ENCODE measurements at places on chromosomes 7 and 10.

GRCh38 chr10:11823122-11823988 is at the start of gene PROSER2:
TSS of gene PROSER2 (plus strand) at chr10:11823356. CDS start at chr10:11852078, 28,722 bp downstream.
- DNase-seq: no peak

DNA sequence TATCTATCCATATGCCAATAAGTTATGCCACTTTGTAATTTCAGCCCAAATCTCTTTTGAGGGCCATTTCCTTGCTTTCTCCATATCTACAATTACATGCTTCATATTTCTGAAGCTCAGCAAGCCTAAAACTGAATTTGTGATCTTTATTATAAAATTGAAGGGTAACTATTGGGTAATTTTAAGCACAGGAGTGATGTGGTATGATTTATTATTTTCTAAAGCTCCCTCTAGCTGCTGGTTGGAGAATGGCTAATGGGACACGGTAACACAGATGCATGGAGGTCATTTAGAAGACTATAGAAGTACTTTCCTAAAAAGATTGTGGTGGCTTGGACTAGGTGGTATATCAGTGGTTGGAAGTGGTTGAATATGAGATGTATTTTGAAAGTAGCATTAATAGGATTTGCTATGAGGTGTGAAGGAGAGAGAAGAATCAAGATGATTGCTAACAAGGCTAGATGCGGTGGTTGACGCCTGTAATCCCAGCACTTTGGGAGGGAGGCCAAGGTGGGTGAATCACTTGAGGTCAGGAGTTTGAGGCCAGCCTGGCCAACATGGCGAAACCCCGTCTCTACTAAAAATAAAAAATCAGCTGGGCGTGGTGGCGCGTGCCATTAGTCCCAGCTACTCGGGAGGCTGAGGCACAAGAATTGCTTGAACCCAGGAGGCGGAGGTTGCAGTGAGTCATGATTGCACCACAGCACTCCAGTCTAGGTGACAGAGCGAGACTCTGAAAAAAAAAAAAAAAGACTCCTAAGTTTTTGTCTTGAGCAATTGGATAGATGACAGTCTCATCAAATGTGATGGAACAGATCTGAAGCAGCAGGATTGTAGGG is 13.9 kb downstream of the KLHDC10 start:
- peak; percentile 10 for DNase-seq

DNA sequence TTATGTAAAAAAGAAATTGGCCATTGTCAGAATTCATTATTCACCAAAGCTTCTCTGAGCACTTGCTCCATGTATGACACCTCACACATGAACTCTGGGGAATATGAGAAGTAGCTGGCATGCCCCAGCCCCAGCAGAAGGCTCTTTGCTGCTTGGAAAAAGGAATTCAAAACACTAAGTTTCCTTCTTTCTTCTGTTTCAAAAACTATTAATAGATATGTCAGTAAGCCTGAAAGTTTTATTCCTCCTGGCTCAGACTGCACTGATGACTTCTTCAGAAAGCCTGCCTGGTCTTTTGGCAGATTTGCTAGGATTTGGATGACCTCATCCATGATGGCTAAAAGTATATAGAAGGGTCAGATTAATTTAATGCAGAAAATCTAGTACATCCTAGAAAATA is 511.0 kb downstream of the GFRA1 start:
- DNase-seq: no peak

GRCh38 chr10:111560027-111560426 is 483.2 kb downstream of the ADRA2A start:
- no peak for DNase-seq

- no peak for DNase-seq
Observed at GRCh38 chr10:74276416-74276815, 125.4 kb downstream of the ADK start.

- DNase-seq: no peak
Observed at GRCh38 chr10:127979566-127979965, 72.7 kb downstream of the PTPRE start.

DNA sequence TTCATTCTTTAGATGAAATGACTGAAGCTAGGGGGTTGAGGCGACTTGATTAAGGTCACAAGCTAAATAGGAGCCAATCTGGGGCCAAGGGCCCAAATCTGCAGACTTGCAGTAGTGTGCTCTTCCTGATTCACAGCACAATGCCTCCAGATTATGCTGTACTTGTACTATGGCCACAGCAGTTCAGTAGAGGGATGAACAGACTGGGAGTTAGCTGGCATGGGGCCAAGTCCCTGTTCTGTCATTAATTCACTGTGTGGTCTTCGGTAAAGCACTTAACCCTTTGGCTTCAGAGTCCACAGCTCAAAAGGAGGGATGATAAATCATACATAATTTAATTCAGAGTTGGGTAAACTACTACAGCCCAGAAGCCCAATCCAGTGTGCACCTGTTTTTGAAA is 196.8 kb downstream of the XPNPEP1 start:
- DNase-seq: no peak

GRCh38 chr10:104122225-104123107 is 495 bp downstream of the SFR1 start:
- no peak for DNase-seq

DNA sequence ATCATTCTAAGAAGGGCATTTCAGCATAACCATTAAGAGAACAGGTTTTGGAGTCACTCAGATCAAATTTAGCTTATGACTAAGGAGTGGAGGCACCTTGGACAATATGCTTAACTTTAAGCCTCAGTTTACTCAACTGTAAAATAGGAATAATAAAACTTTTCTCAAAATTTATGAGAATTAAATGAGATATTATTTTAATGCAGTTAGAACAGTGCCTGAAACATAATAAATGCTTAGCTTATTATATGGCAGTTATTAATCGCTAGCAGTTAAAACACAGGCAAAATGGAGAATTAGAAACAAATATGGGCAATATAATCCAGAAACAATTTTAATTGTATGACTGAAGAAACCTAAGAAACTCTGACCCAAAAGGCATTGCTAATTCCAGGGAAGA is 2.9 kb upstream of the AUTS2 start:
- DNase-seq: no peak

DNA sequence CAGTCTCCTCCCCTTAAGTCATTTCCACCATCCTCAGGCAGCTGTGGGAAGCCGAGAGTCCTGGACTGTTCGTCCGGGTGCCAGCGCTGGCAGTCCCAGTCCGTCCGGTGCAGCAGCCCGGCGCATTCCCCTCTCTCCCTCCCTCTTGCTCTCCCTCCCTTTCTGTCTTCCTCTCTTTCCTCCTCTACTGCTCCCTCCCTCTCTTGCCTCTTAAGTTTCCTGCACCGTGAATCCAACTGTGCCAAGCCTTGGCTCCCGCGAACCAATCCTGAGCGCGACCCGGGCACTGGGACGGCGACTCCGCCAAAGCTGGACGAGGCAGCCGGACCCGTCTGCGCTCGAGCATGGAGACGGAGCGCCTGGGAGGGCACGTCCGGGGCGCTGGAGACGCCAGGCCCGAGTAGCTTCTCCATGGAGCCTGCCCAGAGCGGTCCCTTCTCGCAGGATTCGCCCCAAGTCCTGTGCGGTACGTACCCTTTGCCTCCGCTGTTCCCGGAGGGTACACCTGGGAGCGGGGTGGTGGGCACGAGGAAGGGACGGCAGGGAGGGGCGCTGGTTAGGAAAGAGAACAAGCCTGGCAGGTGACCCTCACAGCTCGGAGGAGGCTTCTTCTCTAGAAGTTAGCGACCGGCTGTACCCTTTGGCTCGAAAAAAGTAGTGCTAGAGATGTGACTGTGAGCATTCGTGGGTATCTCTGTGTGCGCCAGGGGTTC is 1.0 kb downstream of the NXPH1 start:
- no peak for DNase-seq

DNA sequence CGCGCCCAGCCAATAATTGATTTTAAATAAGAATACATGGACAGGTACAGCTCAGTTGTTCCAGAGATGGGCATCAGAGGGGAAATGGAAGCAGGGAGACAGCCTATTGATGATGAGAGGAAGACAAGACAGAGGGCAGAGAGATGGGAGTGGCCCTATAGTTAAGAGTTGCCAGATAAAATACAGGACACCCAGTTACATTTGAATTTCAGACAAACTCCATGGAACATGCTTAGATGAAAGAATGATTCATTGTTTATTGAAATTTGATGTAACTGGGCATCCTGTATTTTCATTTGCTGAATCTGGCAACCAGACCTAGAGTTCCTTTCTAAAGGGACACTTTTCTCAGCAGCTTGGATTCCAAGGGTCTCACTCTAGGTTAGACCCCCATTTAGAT is 341.1 kb downstream of the FRMD4A start:
- no peak for DNase-seq

DNA sequence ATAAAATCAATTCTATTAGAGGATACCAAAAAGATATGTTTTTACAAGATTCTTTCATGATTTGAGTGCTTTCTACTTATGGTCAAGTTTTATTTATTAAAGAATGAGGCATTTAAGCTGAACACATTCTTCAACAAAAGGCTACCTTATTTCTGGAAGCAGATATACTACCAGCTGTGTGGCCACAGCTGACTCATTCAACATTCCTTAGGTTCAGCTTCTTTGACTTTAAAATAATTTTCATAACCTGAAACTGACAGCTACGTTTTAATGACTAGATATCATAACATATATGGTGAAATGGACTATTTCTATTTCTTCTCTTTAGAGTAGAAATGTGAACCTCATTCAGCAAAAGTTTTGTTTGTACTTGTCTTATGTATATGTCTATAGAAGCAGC is 414.2 kb upstream of the SEMA3C start:
- no peak for DNase-seq

- no peak for DNase-seq
Observed at GRCh38 chr10:110324805-110325280, 20.1 kb upstream of the SMNDC1 start.

DNA sequence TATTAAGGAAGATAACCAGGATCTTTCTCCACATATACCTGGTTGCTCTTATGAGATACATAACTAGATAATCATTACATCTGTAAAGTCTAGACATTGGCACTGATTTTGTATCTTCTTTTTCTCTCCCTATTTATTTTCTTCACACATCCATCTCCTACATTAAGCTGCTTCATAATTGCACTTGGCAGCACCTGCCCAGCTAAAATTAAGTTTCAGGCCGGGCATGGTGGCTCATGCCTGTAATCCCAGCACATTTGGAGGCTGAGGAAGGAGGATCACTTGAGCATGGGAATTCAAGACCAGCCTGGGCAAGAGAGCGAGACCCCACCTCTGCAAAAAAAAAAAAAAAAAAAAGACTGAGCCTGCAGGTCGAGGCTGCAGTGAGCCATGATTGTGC is 22.3 kb upstream of the AKR1B1 start:
- no peak for DNase-seq

GRCh38 chr7:5426226-5426475 is 2.5 kb upstream of the TNRC18 start:
- DNase-seq: no peak

DNA sequence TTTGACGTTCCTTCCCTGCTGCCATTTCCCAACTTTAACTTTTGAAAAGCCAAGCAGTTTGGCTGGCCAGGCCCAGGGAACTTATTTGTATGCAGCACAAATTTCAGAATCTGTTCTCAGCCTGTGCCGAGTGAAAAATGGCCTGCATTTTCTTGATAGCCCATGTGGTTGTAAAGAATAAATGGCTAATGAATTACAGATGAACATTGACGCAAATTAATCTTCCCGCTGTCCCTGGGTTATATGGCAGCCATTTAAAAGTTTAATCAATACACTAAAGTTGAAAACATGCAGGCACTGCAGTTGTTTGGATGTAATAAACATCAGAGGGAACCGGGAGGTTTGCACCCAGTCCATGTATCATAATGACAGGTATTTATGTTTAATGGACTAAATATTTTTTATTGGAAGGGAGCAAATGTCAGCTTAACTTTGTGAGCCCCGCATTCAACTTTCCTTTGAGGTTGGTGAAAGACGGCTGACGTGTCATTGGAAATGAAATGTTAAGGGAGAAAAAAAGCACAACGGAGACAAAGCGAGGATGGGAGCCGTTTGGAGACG is 1092.4 kb downstream of the LRMDA start:
- no peak for DNase-seq

GRCh38 chr10:98478430-98479222 is 31.9 kb upstream of the HPS1 start:
- no peak for DNase-seq

GRCh38 chr7:92737706-92738105 is 98.7 kb downstream of the CDK6 start:
- DNase-seq: no peak

GRCh38 chr7:14875941-14876587 is 26.5 kb downstream of the DGKB start:
- no peak for DNase-seq

DNA sequence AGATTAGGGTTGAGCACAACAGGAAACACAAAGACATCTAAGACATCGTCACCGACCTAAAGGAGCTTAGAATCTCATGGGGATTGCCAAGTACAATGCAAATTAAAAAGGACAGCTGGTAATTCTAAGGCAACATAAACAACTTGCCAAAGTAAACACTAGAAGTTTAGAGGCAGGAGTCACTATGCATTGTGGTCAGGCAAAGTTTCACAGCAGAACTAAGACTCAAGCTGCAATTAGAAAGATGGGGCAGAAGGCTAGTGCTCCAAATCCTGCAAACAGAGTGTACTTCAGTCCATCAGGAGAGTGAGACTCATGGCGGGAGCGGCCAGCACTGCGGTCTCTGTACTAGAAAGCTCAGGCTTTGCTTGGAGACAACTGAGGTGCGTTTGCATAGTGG is 52.7 kb downstream of the HIPK2 start:
- DNase-seq: no peak

- no peak for DNase-seq
Observed at GRCh38 chr10:126101736-126102135, 205.4 kb downstream of the FANK1 start.

GRCh38 chr7:98730326-98730725 is 113.2 kb downstream of the NPTX2 start:
- DNase-seq: no peak

DNA sequence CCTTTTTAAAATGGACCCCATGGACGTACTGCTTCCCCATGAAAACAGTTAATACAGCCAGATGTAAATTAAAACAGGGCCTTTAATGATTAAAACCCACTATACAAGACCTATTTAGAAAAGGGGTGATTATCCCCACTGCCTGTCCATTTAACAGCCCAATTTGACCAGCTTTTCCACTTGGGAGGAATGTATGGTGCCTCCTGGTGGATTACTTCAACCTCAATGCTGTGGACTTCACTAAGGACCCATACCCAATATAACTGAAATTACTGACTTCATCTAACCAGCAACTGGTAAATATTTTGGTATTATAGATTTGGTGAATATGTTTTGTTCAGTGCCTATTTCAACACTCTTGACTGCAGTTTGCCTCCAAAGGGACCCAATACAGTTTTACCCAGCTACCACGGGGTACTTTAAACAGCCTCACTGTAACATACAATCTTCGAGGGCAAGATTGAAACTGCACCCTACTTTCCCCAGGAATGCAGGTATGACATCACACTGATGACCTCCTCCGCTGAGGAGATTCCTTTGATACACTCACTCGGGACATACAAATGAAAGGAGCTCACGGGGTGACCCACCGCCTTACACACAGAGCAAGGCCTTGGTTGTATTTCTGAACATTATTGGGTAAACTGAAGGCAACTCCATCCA is 192.8 kb downstream of the DNAJC1 start:
- no peak for DNase-seq
